ENCODE measurements at places on chromosomes 11 and 22.

DNA sequence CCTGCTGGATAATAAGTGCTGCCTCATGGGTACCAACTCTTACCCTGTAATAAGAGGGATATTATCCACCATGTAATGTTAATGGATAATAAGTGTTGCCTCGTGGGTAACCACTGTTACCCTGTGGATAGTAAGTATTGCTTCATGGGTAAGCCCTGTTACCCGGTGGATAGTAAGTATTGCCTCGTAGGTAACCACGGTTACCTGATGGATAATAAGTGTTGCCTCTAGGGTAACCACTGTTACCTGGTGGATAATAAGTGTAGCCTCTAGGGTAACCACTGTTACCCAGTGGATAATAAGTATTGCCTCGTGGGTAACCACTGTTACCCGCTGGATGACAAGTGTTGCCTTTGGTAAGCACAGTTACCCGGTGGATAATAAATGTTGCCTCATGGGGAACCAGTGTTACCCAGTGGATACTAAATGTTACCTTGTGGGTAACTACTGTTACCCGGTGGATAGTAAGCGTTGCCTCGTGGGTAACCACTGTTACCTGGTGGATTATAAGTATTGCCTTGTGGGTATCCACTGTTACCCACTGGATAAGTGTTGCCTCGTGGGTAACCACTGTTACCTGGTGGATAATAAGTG, 18.6 kb upstream of the NXPE4 start:
- DNase-seq = no peak

- no peak for DNase-seq
Measured at GRCh38 chr11:839875-840617, 2.3 kb downstream of the POLR2L start.

DNA sequence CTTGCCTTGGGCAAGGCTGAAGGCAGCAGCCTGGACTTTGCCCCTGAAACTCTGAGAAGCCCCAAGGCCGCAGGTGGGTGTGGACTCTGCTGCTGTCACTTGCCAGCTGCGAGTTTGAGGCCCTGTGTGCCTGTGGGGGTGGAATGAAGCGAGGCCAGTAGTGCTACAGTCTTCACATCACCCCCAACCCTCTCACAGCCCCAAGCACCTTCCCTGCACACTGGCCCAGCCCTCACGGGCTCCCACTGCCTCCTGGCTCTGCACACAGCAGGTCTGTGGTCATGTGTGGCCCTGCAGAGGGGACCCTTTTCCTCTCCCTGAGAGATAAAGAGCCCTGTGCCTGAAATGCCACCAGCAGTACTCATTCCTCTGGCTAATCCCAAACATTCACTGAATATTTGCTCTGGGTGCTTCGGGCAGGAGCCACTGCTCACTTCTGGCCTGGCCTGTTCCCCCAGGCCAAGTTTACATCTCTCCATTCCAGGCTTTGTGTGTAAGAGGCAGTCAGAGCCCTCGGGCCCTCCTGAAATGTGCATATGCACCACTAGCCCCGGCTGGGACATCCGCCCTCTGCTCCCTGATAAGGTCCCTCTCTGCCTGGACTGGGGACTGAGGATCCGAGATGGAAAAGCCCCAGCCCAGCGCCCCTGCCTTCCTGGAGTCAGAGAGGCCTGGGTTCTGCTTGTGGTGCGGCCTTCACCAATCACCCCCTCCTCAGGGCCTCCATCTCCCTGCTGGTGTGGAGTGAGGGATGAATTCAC, 17.7 kb downstream of the MGAT3 start:
- DNase-seq = no peak

- DNase-seq = no peak
Measured at GRCh38 chr11:35190804-35191348, 51.9 kb downstream of the CD44 start.

- DNase-seq = no peak
Measured at GRCh38 chr11:43689167-43689566, 8.6 kb downstream of the HSD17B12 start.

DNA sequence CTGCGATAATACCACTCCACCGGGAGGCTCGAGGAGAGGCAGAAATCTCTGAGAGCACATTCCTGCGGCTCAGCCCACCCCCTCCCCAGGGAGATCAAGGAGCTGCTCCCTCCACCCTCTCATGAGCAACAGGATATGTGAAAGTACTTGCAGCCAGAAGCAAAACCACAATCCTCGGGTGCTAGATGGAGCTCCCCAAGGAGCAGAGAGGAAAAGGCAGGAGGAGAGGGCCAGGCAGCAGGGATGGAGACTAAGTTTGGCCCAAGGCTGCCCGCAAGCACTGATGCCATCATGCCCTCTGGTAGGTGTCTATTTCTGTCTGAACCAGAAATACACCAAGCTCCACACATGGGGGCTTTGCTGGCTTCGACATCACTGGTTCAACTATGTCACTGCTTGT, 22.3 kb downstream of the VPS37C start:
- DNase-seq = no peak

DNA sequence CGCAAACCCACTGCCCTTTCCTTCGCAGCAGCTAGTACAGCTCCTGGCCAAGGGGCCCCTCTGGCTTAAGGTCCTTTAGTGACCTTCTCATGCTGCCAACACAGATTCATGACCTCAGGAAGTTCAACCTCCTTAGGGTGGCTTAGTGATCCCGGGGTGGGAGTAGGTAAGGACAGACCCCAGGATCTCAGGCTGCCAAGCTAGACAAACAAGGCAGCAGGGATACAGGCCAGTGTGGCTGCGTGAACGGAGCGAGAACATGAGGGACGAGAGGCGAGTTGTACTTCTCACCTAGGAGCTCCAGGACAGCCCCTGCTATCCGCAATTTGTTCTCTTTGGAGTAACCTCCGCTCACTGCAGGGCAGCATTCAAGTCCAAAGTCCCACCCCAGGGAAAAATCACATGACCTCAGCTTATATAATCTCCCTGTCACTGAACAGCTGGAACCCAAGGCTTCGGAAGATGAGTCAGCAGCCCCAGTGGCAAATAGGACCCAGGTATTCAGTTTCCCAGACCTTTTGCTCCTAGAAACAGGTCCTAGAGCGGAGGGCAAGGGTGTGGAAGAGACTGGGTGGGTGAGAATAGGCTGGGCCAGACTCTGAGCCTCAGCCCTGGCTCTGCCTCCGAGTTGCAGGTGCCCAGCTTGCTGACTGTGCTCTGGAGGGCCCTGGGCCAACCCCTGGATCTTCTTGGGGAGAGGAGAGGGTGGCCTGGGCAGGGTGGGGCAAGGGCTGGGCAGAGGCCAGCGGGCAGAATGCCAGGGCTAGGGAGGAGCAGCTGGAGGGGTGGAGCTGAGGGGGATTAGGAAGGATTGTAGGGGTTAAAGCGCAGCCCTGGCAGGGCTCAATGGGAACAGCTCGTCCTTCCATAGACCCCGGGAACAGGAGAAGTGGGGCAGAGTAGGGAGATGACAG, 13.1 kb downstream of the USP2 start:
- DNase-seq = peak; percentile 50

DNA sequence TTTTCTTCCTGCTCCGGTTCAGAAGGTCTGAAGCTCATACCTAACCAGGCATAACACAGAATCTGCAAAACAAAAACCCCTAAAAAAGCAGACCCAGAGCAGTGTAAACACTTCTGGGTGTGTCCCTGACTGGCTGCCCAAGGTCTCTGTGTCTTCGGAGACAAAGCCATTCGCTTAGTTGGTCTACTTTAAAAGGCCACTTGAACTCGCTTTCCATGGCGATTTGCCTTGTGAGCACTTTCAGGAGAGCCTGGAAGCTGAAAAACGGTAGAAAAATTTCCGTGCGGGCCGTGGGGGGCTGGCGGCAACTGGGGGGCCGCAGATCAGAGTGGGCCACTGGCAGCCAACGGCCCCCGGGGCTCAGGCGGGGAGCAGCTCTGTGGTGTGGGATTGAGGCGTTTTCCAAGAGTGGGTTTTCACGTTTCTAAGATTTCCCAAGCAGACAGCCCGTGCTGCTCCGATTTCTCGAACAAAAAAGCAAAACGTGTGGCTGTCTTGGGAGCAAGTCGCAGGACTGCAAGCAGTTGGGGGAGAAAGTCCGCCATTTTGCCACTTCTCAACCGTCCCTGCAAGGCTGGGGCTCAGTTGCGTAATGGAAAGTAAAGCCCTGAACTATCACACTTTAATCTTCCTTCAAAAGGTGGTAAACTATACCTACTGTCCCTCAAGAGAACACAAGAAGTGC, 661 bp upstream of the MALAT1 start:
- peak; percentile 38 for DNase-seq
